ENCODE measurements at places on chromosomes 2 and 18.

GRCh38 chr2:43293744-43294695 lies 67.6 kb upstream of the ZFP36L2 start:
- DNase-seq: no peak

DNA sequence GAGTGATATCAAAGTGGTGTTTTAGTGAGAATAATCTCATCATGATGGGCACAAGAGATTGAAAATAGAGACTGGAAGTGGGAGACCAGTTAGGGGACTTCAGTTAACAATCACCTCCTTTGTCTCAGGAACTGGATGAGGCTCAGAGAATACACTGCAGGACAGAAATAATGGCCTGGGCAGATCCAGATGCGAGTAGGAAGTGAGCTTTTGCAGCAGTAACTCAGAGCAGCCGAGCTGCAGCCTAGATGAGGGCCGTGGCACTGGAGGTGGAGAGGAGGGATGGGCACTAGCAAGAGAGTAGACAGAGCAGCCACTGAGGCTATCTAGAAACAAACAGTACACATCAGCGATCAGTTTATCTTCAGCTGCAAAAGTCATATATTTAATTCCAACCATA lies 48.6 kb downstream of the CYB5A start:
- DNase-seq: no peak

- no peak for DNase-seq
Measured at GRCh38 chr2:239819091-239819973, 205.8 kb downstream of the NDUFA10 start.

DNA sequence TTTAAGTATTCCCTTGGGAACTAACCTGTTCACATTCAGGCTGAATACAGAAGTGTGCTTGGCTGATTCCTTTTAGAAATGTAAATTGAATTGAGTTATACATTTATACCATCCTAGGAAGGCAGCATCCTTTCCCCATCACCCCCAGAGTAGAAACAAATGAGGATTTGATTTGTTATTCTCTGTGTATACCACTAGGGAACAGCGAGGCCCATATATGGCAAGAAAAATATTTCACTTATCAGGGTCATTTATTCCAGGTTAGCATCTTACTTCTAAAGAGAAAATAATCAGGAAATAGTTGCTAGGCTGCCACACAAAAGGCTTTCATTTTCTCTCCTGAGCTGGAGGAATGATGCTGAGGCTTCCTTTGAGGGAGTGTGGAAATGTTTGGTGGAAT lies 516.9 kb downstream of the PIK3C3 start:
- DNase-seq: no peak

GRCh38 chr2:230666885-230667712 lies 45.5 kb upstream of the CAB39 start:
- no peak for DNase-seq

- DNase-seq: peak; percentile 8
Measured at GRCh38 chr2:10688921-10689807, 611 bp downstream of the NOL10 start.

DNA sequence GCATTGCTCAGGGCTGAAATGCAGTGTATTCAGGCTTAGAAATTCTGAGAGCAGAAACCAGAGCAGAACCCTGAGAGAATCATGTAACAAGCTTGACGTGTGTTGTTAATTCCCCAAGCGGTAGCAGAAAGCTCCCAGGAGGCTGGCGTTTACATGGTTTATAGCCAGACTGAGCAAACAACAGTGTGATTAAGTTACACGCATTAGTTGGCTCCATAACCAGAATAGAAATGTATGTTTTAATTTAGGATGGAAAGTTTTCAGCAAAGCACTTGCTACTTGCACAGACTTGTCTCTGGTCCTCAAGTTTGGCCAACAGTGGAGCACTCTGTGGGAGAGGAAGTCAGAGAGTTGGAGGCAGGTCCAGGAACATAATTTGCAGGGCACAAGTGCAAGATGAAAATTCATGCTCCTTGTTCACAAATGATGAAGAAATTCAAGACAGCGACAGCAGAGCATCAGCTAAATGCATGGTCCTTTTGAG lies 69.3 kb downstream of the MAPK4 start:
- no peak for DNase-seq

DNA sequence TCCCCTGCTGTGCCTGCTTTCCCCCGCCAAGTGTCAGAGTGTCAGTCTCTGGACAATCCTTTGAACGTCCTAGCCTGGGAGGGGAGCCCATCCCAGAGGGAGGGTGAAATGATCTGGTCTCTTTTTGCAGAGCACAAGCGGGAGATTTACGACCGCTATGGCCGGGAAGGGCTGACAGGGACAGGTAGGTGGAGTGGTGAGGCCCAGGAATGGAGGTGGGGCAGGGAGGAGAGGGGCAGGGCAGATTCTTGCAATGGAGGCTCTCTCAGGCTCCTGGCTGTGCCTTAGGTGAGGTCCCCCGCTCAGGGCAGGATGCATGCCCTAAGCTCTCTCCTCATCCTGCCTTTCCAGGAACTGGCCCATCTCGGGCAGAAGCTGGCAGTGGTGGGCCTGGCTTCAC lies 2.4 kb downstream of the DNAJB2 start:
- DNase-seq: no peak

GRCh38 chr18:12373771-12374116 lies 3.3 kb downstream of the AFG3L2 start:
- DNase-seq: no peak

DNA sequence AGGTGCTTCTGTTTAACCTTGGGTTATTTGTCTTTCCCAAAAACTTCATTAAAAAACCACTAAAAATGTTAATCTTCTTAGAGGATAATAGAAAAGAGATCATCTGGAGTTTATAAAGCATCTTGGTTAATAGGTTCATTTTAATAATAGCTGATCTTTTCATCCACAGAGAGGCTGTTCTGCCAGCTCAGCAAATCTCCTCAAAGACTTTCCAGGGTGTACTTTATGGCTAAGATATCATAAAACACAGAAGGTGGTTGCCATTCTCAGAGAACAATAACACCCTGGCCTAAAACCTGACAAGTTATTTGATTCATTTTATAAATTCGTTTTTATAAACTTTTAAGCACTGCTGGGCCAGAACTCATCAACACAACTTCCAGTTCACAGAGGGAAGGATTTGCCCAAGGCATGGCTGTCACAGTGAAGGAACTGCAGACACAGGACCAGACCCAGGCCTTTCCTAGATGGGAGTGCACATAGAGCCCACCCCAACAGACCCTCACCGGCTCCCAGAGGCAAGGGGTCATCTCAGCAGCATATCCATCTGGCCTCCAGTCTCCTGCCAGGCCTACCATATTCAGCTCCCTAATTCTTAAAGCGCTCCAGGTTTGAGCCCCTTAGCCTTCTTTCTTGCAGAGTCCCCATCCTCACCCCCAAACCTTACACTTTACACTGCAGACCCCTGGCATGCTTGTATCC lies 203.4 kb upstream of the RAB6C start:
- DNase-seq: no peak

GRCh38 chr18:57063601-57064103 lies 83.2 kb upstream of the BOD1L2 start:
- no peak for DNase-seq

GRCh38 chr2:4882421-4882820 lies 809.8 kb upstream of the SOX11 start:
- no peak for DNase-seq

DNA sequence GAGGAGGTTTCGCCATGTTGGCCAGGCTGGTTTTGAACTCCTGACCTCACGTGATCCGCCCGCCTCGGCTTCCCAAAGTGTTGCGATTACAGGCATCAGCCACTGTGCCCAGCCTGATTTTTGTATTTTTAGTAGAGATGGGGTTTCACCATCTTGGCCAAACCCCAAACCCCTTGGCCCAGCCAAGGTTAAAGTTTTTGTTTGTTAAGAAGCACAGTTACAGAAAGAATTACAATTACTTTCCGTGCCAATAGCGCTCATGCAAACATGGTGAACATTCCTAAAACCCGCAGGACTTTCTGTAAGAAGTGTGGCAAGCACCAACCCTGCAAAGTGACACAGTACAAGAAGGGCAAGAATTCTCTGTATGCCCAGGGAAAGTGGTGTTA lies 26.1 kb downstream of the ITSN2 start:
- DNase-seq: no peak

DNA sequence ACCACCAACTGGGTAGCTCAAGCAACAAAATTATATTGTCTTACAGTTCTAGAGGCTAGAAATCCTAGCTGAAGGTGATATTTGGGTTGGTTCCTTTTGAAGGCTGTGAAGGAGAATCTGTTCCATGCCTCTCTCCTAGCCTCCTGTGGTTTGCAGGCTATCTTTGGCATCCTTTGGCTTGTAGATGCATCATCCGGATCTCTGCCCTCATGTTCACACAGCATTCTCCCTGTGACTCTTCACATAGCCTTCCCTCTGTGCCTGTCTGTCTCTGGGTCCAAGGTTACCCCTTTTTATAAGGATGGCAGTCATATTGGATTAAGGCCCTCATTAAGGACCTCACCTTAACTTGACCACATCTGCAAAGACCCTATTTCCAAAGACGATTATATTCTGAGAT lies 78.6 kb upstream of the MAP3K20 start:
- no peak for DNase-seq

- no peak for DNase-seq
Measured at GRCh38 chr2:42792583-42793333, at the start of gene HAAO. Gene HAAO (minus strand): TSS chr2:42792583. CDS start chr2:42792536, 47 bp downstream.

DNA sequence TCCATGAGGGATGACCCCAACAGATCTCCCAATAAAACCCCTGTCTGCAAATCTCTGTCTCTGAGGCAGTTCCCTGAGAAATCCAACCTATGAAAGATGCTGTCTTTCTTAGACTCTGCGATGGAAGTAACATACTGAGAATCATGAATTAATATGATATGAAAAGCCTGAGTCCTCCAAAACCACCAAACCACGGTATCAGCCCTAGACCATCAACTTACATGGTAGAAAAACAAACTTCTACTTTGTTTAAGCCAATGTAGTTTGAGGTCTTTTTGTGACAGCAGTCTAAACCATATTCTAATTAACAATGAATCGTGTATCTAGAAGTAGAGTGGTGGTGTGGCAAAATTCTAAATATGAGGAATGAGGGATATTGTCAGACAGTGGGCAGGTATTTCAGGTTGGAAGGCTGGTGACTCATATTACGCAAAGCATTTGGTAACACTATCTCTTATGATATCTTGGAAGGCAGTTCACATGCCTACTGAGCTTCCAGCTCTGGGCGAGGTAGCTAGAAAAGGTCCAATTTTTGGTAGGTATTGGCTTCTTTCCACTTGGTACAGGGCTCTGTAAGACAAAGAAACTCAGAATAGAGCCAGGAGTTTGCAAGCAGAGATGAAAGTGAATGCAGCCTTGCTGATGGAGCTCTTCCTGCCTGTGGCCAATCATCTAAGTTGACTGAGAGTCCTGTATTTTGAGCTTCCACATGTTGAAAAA lies 215.8 kb downstream of the ZFP36L2 start:
- no peak for DNase-seq

DNA sequence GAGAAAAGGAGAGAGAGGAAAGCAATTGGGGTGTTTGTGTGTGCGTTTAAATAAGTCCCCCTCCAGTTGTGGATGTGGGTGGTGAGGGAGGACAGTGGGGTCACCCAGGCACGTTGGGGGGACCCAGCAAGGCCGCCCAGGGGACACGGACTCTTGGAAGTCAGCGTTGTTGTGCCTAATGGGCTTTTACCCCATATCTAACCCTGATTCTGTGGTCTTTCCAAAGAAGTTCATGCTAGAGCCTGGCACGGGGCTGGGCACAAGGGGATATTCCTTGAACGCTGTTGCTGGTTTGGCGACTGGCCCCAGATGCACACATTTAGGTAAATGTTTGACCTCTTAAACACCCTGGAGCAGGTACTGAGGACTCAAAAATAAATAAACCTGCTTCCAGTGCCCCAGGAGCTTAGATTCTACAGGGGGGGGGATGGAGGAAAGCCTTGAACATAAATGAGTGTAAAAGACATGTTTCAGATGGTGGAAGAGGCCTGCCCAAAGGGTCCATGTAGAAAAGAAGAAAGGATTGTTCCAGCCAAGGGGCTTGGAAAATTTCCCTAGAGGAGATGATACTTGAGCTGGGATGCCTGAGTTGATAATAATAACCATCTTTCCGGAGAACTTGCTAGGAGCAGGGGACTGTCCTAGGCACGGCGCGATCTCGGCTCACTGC lies 97.7 kb upstream of the SIX3 start:
- no peak for DNase-seq

DNA sequence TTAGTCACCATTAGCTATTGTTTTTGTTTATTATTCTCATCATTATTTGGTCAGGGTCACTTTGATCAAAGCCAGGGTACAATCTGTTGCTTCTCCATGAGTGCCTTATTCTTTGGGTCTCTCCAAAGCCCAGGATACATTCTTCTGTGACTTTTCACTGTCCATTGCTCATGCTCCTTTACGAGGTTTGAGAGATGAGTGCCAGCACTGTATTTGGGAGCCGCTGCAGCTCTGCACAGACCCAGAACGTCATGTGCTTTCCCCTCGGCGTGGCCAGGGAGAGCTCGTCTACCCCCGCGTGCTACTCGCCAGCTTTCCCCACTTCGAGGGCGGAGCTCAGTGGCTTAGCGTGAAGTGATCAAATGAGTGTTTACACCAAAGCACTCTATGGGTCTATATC lies 123.7 kb downstream of the COL6A3 start:
- DNase-seq: no peak

DNA sequence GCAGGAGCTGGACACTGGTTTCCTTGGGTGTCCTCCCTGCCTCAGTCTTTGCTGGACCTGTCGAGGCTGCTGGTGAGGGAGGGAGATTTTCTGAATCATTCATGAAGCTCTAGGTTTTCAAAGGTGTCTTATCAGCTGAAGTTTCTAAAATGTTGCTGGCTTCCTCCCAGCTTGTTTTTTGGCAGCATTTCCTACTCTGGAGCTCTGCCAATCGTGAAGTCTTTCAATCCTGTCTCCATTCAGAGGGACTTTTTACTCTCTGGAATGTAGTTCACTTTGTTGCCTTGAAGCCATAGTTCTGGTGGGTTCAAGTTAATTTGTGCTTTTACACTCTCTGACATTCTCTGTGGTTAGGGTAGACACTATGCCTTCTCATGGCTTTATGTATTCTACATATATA lies 23.9 kb downstream of the SNTG2 start:
- DNase-seq: no peak

GRCh38 chr2:200266406-200266805 lies 40.1 kb upstream of the SPATS2L start:
- DNase-seq: no peak

GRCh38 chr2:187302116-187302515 lies 145.9 kb downstream of the CALCRL start:
- DNase-seq: no peak

DNA sequence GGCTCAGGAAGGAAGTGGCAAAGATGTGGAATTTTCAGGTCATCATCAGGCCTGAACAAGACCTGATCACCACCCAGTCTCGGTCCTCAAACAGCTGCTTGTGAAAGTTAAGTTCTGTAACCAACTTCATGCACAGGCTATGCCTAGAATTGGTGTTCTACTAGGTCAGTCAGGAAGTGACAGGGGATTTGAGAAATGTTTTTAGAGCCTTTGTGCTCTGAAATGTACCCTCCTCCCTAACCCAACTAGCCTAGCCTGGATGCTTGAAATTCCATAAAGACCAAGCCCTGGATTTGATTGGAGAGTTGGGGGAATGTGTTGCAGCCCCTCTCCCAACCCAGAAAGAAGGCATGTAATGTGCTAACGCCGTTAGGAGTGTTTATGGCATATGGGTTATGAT lies 63.3 kb downstream of the TGOLN2 start:
- no peak for DNase-seq

All from effector CD4-positive, alpha-beta T cell (primary cell).